IPS-NIHi11 (cell line): ENCODE measurements at places on chromosomes 1 and 21.

DNA sequence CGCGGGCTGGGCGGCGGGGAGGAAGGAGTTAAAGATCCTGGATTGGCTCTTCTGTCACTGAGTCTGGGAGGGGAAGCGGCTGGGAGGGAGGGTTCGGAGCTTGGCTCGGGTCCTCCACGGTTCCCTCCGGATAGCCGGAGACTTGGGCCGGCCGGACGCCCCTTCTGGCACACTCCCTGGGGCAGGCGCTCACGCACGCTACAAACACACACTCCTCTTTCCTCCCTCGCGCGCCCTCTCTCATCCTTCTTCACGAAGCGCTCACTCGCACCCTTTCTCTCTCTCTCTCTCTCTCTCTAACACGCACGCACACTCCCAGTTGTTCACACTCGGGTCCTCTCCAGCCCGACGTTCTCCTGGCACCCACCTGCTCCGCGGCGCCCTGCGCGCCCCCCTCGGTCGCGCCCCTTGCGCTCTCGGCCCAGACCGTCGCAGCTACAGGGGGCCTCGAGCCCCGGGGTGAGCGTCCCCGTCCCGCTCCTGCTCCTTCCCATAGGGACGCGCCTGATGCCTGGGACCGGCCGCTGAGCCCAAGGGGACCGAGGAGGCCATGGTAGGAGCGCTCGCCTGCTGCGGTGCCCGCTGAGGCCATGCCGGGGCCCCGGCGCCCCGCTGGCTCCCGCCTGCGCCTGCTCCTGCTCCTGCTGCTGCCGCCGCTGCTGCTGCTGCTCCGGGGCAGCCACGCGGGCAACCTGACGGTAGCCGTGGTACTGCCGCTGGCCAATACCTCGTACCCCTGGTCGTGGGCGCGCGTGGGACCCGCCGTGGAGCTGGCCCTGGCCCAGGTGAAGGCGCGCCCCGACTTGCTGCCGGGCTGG is at the start of gene NPR1:
Gene NPR1 (plus strand): TSS at position 170 of the 818 bp plus-strand sequence. CDS start 421 bp downstream, at position 591.
- DNase-seq = peak; percentile 77

- no peak for DNase-seq
Measured at GRCh38 chr1:199046618-199047017, 407.8 kb downstream of the PTPRC start.

GRCh38 chr1:223249854-223250631 is 107.0 kb upstream of the TLR5 start:
- no peak for DNase-seq

DNA sequence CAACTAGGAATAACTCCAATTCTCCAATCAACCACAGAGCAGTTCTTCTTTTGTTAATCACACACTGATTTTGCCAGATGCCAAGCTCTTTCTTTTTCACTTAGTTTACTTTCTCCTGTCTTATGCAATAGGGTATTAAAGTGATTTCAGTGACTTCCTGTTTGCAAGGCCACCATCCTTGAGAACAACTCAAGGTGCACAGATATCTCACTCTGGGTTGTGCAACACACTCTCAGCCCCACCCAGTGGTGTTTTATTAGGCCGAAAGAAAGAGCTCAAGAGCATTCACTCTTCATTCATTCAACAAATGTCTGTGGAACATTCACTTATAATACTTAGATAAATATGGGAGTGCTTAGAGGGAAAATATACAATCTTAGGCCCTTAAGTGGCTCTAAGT is 352.5 kb downstream of the ZNF326 start:
- DNase-seq = no peak

DNA sequence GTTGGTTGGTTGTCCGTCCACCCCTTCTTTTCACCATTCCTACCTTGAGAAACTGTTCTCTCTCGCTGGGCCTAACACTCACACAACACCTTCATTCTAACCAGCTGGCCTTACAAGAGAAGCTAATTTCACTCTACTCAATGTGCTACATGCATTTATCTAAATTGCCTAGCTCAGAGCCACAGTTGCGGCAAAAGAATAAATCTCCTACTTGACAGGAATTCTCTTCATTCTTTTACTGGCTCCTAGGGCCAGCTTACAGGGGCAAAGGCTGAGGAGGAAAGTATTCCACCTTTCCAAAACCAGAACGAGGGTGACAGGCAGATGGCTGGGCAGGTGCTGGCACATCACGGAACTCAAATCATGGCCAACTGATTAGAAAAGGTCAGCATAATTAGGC is 6.5 kb downstream of the F3 start:
- no peak for DNase-seq

GRCh38 chr1:64055310-64055709 is 148.1 kb upstream of the UBE2U start:
- DNase-seq = no peak

DNA sequence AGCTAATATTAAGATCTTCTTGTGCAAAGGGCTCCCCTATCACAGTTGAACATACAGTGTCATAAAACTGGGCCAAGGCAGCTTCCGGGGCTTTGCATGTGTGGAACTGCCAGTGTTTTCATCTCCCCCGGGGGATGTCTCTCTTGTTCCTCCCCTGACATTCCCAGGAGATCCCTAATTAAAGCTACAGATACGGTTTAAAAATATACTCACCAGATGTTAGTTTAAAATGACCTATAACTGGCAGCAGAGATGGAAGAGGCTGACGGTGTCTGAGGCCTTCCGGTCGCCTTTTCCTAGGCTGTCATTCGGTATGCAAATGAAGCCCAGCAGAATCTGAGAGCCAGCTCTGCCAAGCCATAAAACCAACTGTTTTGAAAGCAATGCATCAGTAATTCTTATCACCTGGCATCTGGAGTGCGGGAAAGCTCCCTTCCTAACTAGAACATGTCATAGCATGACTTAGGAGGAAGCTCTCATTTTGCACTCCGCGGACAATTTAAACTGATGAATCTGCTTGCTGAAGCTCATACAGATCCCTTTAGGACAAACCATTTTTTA is 436.5 kb upstream of the VAMP3 start:
- no peak for DNase-seq

DNA sequence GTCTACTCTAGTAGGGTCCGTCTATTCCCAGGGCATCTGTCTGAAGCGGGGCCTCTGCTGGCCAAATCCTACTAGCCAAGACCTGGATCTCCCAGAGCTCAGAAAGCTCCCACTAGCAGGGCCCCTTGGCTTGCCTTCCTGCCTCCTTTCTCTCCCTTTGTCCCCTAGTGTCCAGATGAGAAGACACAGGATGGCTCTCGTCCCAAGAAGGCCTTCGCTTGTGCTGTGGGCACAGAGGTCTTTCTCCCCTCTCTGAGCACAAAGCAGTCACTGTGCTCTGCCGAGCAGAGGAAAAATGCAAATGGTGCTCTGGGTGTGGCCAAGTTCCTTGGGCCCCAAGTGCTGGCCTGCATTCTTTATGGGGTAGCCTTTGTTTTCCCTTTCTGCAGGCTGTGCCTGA is 13.0 kb upstream of the GPR137B start:
- peak; percentile 59 for DNase-seq

GRCh38 chr21:33238146-33238545 is 8.4 kb downstream of the IFNAR2 start:
- DNase-seq = no peak

GRCh38 chr1:88062650-88063153 is 621.4 kb upstream of the PKN2 start:
- no peak for DNase-seq

DNA sequence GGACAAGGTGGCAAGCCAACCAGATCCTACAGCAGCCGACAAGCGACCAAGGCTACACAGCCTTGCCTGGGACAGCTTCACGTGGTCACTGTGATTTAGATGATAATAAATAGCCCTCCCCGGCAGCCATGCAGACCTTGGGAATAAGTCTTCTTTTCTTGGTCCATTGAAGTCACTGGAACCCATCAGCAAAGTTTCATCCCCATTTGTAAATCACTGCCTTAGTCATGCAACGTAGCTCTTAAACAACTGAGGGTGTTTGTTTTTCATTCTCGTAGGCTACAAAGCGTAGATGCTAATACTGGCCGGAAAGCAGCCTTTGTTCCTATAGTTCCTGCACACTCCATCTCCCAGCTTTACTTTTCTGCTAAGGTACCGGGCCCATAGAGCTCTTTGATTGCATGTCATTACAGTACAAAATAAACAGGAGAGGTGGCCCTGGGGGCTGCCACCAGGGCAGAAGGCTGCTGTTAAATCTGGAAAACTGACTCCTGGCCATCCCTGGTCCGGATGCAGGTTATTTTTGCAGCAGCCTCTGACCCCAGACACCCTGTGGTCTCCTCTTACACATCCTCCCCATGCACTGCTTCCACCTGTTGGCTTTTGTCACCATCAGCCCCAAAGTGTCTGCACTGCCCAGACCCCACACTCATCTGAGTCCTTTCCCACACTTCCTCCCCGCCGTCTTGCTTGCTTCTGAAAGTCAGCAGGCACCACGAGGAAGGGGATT is 105.5 kb downstream of the TOMM20 start:
- no peak for DNase-seq

DNA sequence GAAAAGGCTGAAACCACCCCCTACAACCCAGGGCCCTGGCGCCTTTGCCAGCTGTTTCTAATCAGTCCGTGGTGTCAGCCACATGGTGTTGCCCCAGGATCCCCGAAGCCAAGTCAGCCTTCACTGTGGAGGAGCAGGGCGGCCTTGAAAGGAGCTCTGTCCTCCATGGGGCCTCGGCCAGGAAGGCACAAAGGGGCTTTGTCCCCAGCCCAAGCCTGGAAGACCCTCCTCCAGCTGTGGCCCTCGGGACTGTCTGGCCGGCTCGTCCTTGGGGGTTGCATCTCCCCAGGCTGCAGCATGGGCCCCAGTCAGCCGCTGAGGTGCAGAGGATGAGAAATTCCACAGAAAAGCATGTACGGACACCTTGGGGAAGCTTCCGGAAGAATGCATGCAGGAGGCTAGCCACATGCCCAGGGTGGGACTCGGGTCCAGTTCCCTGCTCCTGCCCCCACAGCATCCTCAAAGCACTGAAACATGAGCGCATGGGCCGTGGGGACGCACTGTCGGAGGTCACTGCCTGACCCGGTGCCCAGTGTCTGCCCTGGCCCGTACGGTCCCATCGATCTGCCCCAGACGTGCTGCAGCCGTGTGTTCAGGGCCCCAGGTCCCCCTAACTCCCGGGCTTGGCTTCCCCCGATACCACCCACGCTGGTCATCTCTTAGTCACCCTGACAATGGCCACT is 38.6 kb upstream of the POFUT2 start:
- DNase-seq = no peak

DNA sequence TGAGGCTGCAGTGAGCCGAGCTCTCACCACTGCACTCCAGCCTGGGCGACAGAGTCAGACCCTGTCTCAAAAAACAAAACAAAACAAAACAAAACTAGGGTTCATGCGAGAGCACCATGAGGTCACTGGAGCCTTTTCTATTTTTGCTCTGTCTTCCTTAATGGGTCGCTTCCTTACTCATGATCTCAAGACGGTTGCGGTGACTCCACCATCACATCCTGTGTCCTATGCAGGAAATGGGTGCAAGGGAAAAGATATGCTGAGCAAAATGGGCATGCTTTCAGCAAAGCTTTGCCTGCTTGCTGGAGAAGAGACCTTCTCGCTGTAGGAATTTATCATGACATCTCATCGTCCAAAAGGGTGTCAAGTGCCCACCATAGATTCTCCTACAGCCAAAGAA is 36.4 kb downstream of the WNT9A start:
- no peak for DNase-seq

GRCh38 chr21:46017148-46017547 is 35.6 kb downstream of the COL6A1 start:
- DNase-seq = no peak

GRCh38 chr1:158043232-158043631 is 49.8 kb downstream of the KIRREL1 start:
- peak; percentile 57 for DNase-seq

DNA sequence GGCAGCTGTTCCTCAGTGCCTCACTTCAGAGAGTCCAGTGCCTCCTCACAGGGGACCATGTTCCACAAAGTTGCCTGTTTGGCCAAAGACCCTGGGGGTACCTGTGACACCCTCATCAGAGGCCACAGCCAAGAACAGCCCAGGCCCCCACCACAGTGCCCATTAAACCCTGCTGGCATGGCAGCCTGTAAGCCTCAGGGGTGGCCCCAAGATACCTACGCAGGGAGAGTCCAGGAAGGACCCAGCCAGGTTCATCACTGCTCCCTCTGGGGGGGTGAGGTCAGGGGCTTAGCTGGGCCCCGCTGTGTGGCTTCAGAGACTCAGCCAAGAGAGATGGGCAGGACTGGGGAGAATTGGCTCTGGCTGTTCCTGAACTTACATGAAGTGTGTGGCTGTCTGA is 19.1 kb upstream of the PRDM16 start:
- no peak for DNase-seq

DNA sequence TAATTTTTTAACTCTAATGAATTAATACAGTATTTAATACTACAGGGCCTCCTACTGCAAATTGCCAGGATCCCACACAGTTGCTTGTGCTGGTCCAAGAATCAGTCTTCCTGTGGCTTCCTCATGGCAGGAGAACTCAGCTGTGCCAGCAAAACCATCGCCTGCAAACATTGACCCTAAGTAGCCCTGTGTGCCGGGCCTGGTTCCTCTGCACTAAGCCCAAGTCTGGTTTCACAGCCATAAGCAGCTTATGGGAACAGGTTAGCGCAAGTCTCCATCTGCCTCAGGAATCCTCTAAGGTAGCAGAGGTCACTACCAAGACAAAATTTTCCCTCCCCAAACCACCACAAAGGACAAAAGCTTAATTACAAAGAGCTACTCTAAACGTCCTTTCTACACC is 216.6 kb downstream of the PLA2G4A start:
- DNase-seq = no peak

DNA sequence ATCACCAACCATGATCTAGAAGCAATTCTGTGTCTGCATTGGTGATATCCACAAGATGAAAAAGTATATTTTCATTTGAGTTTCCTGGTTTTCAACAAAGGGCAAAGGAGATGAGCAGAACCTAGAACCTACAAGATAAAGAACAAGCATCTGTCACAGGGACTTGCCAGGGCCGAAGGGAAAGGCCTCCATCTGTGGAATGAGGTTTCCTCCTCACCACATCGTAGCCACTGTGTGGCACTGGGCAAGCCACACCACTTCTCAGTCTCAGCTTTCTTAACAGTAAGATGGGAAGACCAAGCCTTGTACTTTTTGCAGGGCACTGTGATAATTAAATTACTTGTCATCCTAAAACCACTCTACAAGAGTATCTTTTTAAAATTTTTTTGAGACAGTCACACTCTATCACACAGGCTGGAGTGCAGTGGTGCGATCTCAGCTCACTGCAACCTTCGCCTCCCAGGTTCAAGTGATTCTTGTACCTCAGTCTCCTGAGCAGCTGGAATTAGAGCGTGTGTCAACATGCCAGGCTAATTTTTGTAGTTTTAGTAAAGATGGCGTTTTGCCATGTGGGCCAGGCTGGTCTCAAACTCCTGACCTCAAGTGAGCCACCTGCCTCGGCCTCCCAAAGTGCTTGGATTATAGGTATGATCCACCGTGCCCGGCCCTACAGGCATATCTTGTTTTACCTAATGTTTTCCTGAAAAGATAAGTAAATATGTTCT is 45.8 kb downstream of the ARHGEF11 start:
- no peak for DNase-seq

- DNase-seq = no peak
Measured at GRCh38 chr21:36079010-36079649, 9.3 kb downstream of the CBR1 start.

GRCh38 chr1:207049974-207050391 is 1.0 kb downstream of the YOD1 start:
- no peak for DNase-seq

- no peak for DNase-seq
Measured at GRCh38 chr1:96565546-96565945, 156.0 kb upstream of the PTBP2 start.

GRCh38 chr1:119002028-119002686 is 14.0 kb upstream of the TBX15 start:
- peak; percentile 20 for DNase-seq
